ENCODE measurements at places on chromosomes 12 and 14.

- DNase-seq = no peak
Observed at GRCh38 chr12:71216725-71217579, 59.2 kb upstream of the TSPAN8 start.

GRCh38 chr12:80406253-80406652, 37.8 kb upstream of the PTPRQ start:
- DNase-seq = no peak

DNA sequence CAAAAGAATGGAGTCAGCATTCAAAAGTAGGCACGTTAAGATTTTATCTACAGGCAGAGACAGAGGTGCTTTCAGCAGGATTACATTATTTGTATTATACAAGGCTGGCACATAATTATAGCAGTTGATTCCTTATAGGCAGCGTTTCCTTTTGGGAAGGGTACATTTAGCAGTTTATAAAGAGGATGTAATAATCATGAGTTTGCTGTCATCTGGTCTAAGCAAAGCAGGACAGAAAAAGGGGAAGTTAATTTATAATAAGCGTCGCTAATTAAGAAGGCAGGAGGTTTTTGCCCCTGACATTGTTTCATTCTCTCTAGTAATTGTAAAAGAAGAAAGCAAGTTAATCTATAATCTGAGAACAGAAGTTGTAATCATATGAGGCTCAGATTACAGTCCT, 259.9 kb upstream of the MDGA2 start:
- DNase-seq = no peak

- DNase-seq = no peak
Observed at GRCh38 chr12:42099433-42099832, 45.2 kb downstream of the GXYLT1 start.

- DNase-seq = no peak
Observed at GRCh38 chr14:85597701-85598100, 67.8 kb downstream of the FLRT2 start.

- no peak for DNase-seq
Observed at GRCh38 chr14:48826058-48826457, 760.1 kb downstream of the RPS29 start.

- no peak for DNase-seq
Observed at GRCh38 chr12:105001476-105001875, 15.4 kb downstream of the NOPCHAP1 start.

GRCh38 chr12:13596714-13597113, 384.7 kb downstream of the GRIN2B start:
- DNase-seq = no peak

DNA sequence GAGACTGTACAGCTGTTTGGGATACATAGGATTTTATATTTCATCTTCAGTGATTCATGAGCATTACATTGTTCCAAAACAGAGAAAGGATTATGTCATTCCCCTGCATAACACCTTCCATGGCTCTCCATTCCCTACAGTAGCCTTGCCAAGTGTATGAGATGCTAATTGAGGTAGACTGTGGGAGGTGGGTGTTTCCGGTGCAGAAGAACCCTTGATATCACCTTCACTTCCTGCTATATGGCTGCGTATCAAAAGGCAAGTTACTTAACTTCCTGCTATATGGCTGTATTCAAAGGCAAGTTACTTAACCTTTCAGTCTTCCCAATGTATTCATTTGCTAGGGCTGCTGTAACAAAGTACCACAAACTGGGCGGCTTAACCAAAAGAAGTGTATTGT, 11.2 kb downstream of the FAR2 start:
- DNase-seq = peak; percentile 71

GRCh38 chr12:80178846-80179245, 79.5 kb downstream of the OTOGL start:
- DNase-seq = no peak

GRCh38 chr12:120239776-120240494, 25.6 kb downstream of the PXN start:
- no peak for DNase-seq

DNA sequence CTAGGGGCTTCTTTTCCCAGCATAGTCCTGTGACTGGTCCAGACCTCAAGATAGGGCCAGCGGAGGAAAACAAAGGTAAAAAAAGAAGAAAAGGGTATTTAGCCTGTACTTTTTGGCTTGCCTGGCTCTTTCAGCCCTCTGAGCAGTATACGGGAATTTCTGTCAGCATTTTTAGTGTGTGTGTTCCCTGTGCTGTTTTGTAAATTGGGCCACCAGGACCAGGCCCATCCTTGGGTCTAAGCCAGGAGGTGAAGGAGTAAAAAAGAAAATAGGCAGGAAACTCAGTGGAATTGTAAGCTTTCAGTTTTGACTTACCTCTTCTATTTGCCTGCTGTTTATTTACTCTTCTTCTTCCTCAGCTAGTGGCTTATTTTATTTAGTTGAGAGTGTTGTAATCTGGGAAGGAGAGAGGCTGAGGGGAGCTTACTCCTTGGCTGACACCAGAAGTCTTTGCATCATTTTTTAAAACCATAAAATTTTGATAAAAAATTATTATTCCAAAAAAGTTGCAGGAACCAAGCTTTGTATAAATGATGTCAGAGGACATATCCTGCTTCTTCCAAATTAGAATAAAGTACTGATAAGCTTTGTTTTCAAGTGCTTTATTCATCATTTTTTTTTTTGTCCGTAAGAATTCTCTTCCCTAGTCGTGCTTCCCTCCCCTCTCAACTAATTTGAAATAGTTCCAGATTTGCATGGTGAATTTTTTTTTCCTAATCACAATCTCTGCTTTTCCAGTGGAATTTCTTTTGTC, 63.7 kb downstream of the DIP2B start:
- no peak for DNase-seq

- DNase-seq = no peak
Observed at GRCh38 chr14:65476273-65476941, 63.9 kb downstream of the FUT8 start.

- no peak for DNase-seq
Observed at GRCh38 chr12:111389635-111390034, 16.1 kb upstream of the SH2B3 start.

- DNase-seq = no peak
Observed at GRCh38 chr12:1723721-1724120, 32.9 kb downstream of the ADIPOR2 start.

DNA sequence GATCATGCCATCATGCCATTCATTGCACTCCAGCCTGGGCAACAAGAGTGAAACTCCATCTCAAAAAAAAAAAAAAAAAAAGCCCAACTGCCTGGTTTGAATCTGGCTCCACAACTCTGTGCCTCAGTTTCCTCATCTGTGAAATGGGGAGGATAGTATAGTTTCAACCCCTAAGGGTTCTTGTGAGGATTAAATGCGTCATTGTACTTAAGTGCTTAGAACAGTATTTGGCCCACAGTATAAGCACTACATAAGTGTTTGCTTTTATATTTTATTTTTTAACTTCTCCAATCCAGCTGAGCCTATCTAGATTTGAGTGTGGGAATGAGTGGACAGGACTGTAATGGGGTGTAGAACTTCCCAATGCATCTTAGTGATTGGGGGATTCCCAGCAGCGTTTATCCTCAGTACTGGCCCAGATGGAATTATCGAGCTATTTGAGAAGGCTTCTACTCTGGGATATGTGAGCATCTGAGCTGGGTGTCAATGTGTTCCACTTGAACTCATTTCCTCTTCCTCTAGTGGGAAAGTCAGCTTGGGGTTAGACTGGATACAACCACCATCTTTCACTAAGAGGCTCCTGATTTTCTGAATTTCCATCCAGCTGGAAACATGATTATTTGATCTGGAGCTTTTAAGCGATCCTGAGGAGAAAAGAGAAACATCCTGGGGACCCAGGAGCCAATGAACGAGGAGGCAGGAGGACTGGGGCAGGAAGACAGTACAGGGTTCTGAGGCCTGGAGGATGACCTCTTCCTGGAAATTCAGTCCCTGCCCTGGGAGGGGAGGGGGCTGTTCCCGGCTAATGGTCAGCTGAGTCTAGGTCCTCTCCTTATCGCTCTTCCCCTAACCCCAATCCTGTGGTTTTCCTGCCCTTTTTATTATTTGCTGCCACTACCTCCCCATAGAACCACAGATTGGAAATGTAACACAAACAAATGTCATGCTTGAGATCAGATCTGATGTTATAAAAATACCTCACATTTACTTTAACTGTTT, 9.3 kb upstream of the ESPL1 start:
- DNase-seq = no peak

DNA sequence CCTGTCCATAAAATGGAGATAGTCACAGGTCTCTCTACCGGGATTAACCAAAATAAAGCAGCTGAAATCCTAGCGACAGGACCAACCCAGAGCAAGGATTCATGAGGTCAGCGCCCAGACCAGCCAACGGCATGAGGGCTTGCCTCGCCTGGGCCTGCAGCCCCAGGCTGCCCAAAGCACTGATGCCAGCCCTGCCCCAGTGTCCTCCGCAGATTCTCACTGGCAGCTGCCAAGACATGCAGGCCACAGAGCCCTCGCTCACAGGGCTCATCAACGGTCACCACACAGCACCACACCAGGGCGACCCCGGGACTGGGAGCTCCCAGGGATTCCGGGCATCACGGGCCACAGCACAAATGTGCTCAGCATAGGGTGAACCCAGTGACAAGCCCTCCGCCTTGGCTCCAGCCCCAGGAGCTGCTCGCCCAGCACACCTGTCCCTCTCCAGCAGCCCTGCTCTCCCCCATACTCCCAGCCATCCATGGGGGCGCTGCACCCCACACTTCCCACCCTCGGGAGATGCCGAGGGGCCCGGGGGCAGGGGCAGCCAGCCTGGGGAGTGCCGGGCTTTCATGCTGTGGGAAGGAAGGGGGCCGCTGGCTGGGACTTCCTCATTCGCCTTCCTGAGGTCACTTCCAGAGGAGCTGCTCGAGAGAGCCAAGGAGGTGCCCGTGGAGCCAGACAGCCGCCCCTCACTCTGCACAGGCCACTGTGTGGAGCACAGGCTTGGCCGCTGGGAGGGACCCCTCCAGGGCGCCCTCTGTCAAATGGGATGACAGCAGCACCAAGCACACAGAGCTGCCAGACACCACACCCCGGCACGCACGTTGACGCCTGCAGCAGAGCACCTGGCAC, 14.1 kb downstream of the RAB35 start:
- no peak for DNase-seq

GRCh38 chr14:43031598-43031997, 1424.9 kb downstream of the LRFN5 start:
- DNase-seq = no peak

DNA sequence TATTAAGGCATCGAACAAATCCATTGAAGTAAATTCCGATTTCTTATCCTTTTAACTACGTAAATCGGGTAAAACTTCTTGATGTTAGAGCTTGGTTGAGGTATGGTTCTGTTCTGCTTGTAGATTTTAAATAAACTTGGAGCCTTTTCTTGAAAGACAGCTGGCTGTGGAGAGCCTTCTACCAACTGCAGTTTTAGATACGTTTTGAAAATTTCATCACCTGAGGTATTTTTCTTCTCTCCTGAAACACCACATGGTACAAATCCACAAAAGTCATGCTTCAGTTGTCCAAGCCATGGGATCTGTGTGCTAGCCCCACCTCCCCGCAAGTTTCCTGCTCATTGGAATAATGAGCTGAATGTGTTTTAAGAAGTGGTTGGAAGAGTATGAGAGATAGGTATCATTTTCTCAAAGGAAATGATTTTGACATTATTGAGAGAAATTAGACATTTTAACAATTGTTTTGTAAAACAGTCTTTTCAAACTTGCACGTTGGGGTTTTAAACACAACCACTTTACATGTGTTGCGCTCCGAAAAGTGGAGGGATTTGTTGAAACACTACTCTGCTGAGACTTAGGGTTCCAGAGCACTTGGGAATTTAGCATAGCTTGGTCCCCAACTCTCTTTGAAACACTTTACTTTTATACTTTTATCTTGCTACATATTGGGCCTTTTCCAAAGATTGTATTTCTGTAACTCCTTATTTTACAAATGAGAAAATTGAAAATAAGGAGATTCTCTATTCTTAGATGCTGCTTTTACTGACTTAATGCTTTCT, 1.4 kb downstream of the PPM1A start:
- no peak for DNase-seq

- no peak for DNase-seq
Observed at GRCh38 chr14:79580906-79581305, 630.4 kb downstream of the DIO2 start.

GRCh38 chr12:119341988-119342387, 7.5 kb downstream of the CCDC60 start:
- no peak for DNase-seq

GRCh38 chr12:105100207-105100985, 7.1 kb upstream of the WASHC4 start:
- DNase-seq = no peak

DNA sequence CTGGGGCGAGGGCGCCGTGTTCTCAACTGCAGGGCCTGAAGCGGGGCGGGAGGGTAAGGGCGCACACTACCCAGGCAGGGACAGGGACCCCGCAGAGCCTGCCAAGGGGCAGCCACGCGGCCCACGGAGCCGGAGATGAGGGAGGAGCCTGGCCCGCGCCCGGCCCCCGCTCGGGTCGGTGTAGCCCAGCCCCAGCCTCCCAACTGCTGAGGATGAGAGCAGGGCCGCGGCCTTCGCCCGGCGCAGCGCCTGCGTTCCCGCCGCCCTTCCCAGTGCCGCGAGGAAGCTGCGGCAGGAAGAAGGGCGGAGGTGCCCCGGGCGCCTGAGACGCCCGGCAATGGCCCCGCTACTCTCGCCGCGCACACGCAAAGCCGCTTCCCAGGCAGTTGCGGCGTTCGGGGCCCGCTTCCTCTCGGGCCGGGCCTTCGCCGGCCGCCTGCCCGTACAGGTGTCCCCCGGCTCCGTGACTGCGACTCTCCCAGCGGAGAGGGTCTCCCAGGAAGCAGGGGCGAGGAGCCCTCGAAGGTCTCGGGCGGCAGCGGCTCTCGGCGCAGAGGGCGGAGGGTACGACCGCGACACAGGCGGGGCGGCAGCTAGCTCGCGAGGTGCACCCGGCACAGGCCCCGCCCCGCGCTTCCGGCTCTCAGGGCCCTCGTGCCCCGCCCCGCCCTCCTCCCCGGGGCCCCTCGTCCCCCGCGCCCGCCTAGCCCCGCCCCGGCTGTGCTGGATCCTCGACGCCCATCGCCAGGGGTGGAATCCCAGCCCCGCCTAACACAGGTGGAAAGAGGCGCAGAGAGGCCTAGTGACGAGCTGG, 24.8 kb upstream of the YY1 start:
- peak; percentile 59 for DNase-seq

GRCh38 chr14:58712357-58712756, 74.6 kb downstream of the DACT1 start:
- DNase-seq = no peak

GRCh38 chr14:52142504-52142903, 73.6 kb upstream of the NID2 start:
- DNase-seq = no peak

DNA sequence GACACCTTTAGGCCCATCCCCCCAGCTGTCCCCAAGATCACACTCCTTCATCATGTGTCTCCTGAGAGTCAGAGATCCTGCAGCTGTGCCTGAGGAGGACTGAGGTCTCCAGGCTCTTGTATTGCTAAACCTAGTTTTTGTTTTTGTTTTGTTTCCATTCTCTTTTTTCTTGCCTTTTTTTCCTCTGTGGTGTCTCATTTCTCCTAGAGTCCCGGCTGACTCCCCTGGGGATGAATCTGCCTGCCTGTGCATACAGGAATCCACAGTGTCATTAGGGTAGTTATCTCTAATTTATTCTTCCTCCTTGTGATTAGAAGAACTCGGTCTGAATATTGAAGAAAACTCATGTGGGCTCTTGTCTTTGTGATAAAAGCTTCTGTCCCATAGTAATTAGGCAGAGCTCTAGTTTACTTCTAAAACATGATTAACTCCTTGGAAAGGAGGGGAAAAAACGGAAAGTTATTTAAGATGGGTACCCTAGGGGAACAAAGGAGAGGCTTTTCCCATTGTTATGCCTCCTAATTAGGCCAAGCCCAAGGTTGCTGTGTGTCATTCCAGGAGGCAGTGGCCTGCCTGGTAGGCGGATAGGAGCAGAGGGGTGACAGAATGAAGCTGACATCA, 343.2 kb downstream of the ZFP36L1 start:
- DNase-seq = no peak
